Ovary (tissue), 10 donors: ENCODE measurements at places on chromosomes 4 and X.

GRCh38 chr4:38562751-38563198, 101.2 kb upstream of the KLF3 start:
- DNase-seq = no peak

DNA sequence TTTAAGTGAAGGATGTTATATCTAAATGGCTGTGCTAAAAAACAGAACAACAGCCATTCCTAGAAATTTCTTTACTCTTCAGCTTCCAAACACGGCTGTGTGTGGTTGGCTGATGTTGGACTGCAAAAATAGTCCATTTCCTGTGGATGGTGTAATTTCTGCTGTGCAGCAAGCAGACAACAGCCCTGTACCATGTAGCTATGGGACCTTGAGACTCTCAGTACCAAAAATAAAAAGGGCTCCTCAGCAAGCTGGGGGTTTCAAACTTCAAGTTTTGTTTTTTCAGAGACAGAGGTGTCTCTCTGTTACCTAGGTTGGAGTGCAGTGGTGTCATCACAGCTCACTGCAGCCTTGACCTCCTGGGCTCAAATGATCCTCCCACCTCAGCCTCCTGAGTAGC, 18.1 kb downstream of the CD40LG start:
- DNase-seq = no peak

GRCh38 chr4:99783940-99784339, 32.7 kb upstream of the DAPP1 start:
- DNase-seq = no peak

- DNase-seq = no peak
Measured at GRCh38 chr4:6595897-6596537, 21.0 kb downstream of the MAN2B2 start.

- DNase-seq = no peak
Measured at GRCh38 chr4:101020956-101021355, 326.4 kb downstream of the PPP3CA start.

DNA sequence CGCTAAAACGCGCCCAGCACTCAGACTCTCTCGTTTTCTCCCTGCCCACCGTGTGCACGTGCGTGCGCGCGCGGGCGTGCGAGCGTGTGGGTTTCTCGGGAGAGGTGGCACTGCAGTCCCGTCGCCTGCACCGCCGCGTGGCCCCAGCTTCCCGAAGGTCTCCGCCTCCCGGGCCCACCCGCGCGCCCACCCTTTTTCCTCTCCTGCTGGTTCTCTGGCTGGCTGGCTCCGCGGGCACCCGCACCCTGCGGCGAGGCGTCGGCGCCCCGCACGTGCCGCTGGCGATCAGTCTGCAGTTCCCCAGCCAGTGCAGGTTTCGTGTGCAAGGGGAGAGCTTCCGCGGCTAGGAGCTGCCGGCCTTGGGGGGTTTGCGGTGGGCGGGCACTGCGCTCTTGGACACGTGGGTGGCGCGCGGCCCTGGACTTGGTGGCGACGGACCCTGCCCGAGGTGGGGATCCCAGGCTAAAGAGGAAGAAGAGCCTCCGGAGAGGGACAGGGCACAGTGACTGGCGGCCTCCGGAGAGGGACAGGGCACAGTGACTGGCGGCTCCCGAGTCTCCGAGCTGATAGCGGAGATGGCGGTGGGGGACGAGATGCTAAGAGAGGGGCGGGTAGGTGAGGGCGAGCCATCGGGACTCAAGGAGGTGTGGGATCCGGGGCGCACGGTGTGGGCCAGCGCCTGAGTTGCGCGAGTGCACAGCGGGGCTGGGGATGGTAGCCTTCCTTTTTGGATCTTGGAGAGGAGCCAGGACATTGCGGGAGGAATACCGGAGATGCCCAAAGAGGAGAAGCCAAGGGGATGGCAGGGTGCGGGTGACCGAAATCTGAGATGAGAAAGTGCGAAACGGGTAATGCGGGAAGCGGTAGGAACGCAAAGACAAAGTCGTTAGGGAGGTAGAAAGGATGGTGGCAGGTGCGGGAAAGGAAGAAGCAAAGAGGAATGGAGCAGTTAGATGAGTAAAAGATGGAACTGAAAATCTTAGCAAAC, at the start of gene FAM184B:
Gene FAM184B (minus strand): TSS at position 322 of the 988 bp plus-strand sequence. CDS start 322 bp downstream, outside the sequence.
- no peak for DNase-seq

DNA sequence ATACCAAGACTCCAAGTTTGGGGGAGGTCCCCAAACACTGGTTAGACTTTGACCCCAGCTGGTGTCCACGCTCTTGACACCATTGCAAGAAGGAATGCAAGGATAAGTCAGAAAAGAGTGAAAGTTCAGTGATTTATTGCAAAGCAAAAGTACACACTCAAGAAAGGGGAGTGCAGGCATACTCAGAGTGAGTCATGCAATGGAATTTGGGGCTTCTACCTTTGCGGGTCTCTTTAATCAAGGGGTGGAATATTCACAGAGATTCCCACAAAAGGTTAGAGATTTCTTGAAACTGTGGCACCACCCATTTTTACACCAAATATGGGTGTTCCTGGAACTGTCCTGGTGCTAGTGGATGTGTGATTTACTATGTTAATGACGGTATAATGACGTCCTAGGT, 5.2 kb upstream of the SMIM10L2A start:
- no peak for DNase-seq

DNA sequence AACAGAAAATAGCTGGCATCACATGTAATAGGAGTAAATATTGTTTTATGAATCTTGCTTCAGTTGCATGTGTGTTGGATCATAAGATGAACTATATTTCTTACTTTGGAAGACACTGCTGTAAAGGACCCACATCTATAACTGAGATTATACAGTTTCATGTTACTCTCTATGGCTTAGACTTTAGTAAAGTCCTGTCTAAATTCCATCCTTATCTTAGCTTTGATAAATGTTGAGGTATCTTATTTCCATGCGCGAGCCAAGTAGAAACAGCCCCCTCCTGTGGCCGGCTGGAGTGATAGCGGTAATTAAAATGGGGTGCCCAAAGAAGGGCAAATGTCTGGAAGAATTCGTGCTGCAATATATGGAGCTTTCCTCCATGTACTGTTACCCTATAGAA, 43.0 kb downstream of the CCDC158 start:
- no peak for DNase-seq

DNA sequence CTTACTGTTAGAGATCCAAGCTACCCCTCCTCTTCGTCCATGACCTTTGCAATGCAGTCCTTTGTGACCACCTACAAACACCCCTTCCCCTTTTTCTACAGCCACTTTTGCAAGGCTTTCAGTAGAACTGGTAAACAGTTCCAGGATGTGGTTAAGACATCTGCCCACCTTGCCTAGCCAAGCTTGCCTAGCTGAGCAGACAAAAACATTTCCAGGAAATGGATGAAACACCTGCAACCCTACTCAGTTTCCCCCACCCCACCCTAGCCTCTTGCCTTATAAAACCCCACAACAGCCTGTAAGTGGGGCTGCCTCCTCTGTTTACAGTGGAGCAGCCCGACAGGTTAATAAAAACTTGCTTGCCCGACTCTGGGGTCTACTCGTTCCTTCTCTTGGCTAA, 133.8 kb downstream of the ZC4H2 start:
- DNase-seq = no peak
